ENCODE measurements at places on chromosomes 1 and 21. TPM values are rescaled to one million over a fixed set of nuclear protein-coding genes. Genes with fewer than 3 reads are reported as not detected.
A peak's percentile ranks its signal among the peaks of the same experiment; 100 is the strongest.

The ZNF691 gene
- 10.8 TPM for total RNA-seq

The LORICRIN gene
- total RNA-seq, result not detected

The GPR37L1 gene
- not detected for total RNA-seq

The ITGB2 gene
- 439 TPM for total RNA-seq

The IFI44L gene
- total RNA-seq, result 358 TPM

The AGRN gene
- total RNA-seq, result 8.3 TPM

The ADGRL2 gene
- total RNA-seq, result not detected

The BRDT gene
- total RNA-seq, result not detected

The ZZZ3 gene
- total RNA-seq, result 34.2 TPM

The TRIM45 gene
- total RNA-seq, result 0.33 TPM

The AMY1B gene
- total RNA-seq, result not detected

The PTPRF gene
- 0.37 TPM for total RNA-seq

The CACNA1E gene
- total RNA-seq, result not detected

The BRINP3 gene
- not detected for total RNA-seq

The NMNAT2 gene
- total RNA-seq, result not detected

The PLA2G2D gene
- not detected for total RNA-seq

DNA sequence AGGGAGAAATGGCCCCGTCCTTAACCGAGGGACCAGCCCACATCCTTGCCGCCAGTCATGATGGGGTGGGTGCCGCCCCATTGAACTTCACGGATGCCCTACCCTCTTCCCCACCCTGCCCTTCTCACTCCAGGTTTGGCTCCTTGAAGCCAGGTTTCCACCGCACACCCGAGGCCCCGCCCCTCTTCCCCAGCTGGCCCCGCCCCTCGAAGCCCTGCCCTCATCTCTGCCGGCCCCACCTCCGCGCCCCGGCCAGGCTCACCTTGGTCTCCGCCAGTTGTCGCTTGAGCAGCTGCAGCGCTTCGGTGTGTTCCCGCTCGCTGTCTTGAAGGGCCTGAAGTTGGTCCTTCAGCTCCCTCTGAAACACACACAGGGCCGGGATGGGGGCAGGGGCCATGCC is 16.6 kb downstream of the TRIM62 start:
- no peaks in the 10 kb centered on the region for H3K27me3 ChIP-seq
- H3K4me1 ChIP-seq, result no peaks in the 10 kb centered on the region
- H3K27ac ChIP-seq, result no peak overlapping the region
- H3K36me3 ChIP-seq, result peaks cover 8% of the 10 kb centered on the region
- no peak overlapping the region for H3K4me3 ChIP-seq

- no peak for DNase-seq
- H3K27me3 ChIP-seq, result peaks cover 17% of the 10 kb centered on the region
- no peak overlapping the region for H3K4me3 ChIP-seq
- H3K36me3 ChIP-seq, result no peaks in the 10 kb centered on the region
- H3K4me1 ChIP-seq, result no peaks in the 10 kb centered on the region
These were observed 9.6 kb upstream of the SPRR2F start for GRCh38 chr1:153122831-153123421.

DNA sequence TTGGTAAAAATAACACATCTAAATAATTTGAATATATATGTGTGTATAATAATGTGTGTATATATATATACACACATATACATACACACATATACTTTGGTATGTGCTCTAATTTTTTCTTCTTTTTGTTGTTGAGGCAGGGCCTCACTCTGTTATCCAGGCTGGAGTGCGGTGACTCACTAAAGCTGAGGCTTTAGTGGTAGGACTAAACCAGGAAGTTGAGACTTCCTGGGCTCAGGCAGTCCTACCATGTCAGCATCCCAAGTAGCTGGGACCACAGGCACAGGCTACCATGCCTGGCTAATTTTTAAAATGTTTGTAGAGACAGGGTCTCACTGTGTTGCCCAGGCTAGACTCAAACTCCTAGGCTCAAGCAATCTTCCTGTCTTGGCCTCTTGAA is 46.7 kb upstream of the CXADR start:
- no peak for DNase-seq
- H3K36me3 ChIP-seq, result no peaks in the 10 kb centered on the region
- H3K4me1 ChIP-seq, result no peaks in the 10 kb centered on the region
- H3K27me3 ChIP-seq, result no peaks in the 10 kb centered on the region
- no peak overlapping the region for H3K27ac ChIP-seq
- H3K4me3 ChIP-seq, result no peak overlapping the region

- no peak for DNase-seq
- H3K4me1 ChIP-seq, result peaks cover 7% of the 10 kb centered on the region
- H3K4me3 ChIP-seq, result no peak overlapping the region
- no peaks in the 10 kb centered on the region for H3K27me3 ChIP-seq
- H3K36me3 ChIP-seq, result peaks cover 41% of the 10 kb centered on the region
These were observed 67.4 kb upstream of the ZNF326 start for GRCh38 chr1:89927478-89927877.

DNA sequence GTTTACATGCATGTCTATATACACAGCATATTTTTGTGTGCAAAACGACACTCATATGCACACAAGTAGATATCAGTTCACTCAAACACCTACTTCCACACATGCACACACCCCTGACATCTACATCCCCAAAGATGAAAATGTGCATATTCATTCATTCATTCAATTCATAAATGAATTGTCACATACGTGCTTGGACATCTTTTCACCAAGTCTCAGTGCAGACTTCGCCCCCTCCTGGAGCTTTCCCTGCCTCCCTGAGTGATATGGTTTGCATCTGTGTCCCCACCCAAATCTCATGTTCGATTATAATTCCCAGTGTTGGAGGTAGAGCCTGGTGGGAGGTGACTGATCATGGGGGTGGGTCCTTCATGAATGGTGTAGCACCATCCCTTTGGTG is 53.1 kb downstream of the CAMK2N1 start:
- no peak overlapping the region for H3K27ac ChIP-seq
- DNase-seq, result no peak
- H3K4me3 ChIP-seq, result no peak overlapping the region
- H3K36me3 ChIP-seq, result no peaks in the 10 kb centered on the region
- H3K27me3 ChIP-seq, result peaks cover 15% of the 10 kb centered on the region
- no peaks in the 10 kb centered on the region for H3K4me1 ChIP-seq

GRCh38 chr1:17851056-17851455 is 95.9 kb downstream of the ACTL8 start:
- no peak overlapping the region for H3K27ac ChIP-seq
- no peaks in the 10 kb centered on the region for H3K27me3 ChIP-seq
- no peaks in the 10 kb centered on the region for H3K4me1 ChIP-seq
- DNase-seq, result no peak

DNA sequence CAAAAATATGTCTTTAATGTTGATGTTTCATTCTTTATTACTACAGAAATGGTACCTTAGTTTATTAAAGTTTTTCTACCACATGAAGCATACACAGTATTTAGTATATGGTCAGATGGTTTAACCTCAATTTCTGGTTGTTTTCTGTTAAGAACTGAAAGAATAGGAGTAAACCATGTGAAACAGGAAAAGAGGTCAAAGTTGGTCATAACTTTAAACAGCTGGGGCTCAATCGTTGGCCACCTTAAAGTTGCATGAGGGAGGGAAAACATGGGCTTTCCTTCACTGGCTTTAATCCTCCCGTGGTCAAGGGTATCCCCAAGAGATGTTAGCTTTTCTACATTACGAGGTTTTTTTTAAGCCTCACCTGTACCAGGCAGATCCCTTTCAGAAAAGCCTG is 483.3 kb upstream of the ADAMTS5 start:
- H3K4me3 ChIP-seq, result no peak overlapping the region
- H3K4me1 ChIP-seq, result no peaks in the 10 kb centered on the region
- no peak for DNase-seq
- H3K27ac ChIP-seq, result no peak overlapping the region
- no peaks in the 10 kb centered on the region for H3K36me3 ChIP-seq
- no peaks in the 10 kb centered on the region for H3K27me3 ChIP-seq

GRCh38 chr1:19690342-19690741 is 25.7 kb downstream of the HTR6 start:
- H3K4me3 ChIP-seq, result no peak overlapping the region
- peaks cover 41% of the 10 kb centered on the region for H3K36me3 ChIP-seq
- DNase-seq, result no peak
- H3K27me3 ChIP-seq, result no peaks in the 10 kb centered on the region
- H3K27ac ChIP-seq, result no peak overlapping the region
- H3K4me1 ChIP-seq, result peaks cover 24% of the 10 kb centered on the region

- H3K4me3 ChIP-seq, result peak overlapping the region; percentile 61
- no peak overlapping the region for H3K27ac ChIP-seq
- H3K36me3 ChIP-seq, result no peaks in the 10 kb centered on the region
- H3K4me1 ChIP-seq, result peaks cover 17% of the 10 kb centered on the region
These were observed 178.0 kb downstream of the CAMTA1 start for GRCh38 chr1:6962996-6963911.

- peaks cover 11% of the 10 kb centered on the region for H3K4me1 ChIP-seq
- DNase-seq, result no peak
- no peak overlapping the region for H3K27ac ChIP-seq
- H3K36me3 ChIP-seq, result peaks cover 54% of the 10 kb centered on the region
- no peaks in the 10 kb centered on the region for H3K27me3 ChIP-seq
These were observed 11.4 kb downstream of the HP1BP3 start for GRCh38 chr1:20775700-20776099.

GRCh38 chr1:202953392-202953791 is 4.7 kb downstream of the ADIPOR1 start:
- peaks cover 18% of the 10 kb centered on the region for H3K36me3 ChIP-seq
- no peak for DNase-seq
- H3K27me3 ChIP-seq, result no peaks in the 10 kb centered on the region
- H3K4me1 ChIP-seq, result peaks cover 60% of the 10 kb centered on the region
- H3K4me3 ChIP-seq, result no peak overlapping the region
- no peak overlapping the region for H3K27ac ChIP-seq

GRCh38 chr1:184810735-184811343 is 56.2 kb upstream of the EDEM3 start:
- no peaks in the 10 kb centered on the region for H3K4me1 ChIP-seq
- no peak overlapping the region for H3K4me3 ChIP-seq
- no peak overlapping the region for H3K27ac ChIP-seq
- DNase-seq, result no peak

DNA sequence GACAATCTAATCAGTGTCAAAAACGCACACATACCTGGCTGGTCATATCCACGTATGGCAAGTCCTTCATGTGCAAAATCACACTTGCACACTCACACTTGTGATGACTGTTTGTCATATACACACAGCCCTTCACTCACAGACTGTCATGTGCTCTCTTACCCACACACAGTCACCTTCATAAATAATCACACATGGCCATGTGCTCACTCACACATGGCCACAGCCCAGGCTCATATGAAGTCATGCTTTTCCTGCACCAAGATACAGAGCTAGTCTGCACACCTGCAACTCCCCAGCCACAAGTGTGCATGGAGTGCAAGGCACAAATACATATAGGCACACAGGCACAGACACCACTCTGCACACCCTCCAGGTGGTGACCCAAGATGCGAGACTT is 45.4 kb upstream of the FOXO6 start:
- no peak overlapping the region for H3K27ac ChIP-seq
- H3K4me1 ChIP-seq, result no peaks in the 10 kb centered on the region
- H3K36me3 ChIP-seq, result no peaks in the 10 kb centered on the region

- no peak for DNase-seq
- H3K27ac ChIP-seq, result no peak overlapping the region
- H3K27me3 ChIP-seq, result no peaks in the 10 kb centered on the region
- no peaks in the 10 kb centered on the region for H3K36me3 ChIP-seq
- H3K4me3 ChIP-seq, result no peak overlapping the region
These were observed 23.9 kb upstream of the CLDN17 start for GRCh38 chr21:30190554-30190953.

GRCh38 chr1:197180252-197180878 is 33.9 kb upstream of the ASPM start:
- H3K36me3 ChIP-seq, result peaks cover 29% of the 10 kb centered on the region
- DNase-seq, result no peak
- no peak overlapping the region for H3K4me3 ChIP-seq
- H3K27me3 ChIP-seq, result no peaks in the 10 kb centered on the region
- H3K27ac ChIP-seq, result no peak overlapping the region

DNA sequence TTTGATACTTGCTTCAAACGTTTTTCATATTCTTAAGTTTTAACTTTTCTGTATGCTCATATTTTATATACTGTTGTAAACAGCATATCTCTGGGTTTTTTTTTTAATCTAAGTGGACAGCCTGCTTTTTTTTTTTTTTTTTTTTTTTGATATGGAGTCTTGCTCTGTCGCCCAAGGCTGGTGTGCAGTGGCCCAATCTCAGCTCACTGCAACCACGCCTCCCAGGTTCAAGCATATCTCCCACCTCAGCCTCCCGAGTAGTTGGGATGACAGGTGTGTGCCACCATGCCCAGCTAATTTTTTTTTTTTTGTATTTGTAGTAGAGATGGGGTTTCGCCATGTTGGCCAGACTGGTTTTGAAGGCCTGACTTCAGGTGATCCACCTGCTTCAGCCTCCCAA is 1.2 kb downstream of the TBCE start:
- H3K27me3 ChIP-seq, result no peaks in the 10 kb centered on the region
- no peak for DNase-seq
- H3K4me3 ChIP-seq, result peak overlapping the region; percentile 99
- peaks cover 29% of the 10 kb centered on the region for H3K4me1 ChIP-seq
- H3K36me3 ChIP-seq, result no peaks in the 10 kb centered on the region

DNA sequence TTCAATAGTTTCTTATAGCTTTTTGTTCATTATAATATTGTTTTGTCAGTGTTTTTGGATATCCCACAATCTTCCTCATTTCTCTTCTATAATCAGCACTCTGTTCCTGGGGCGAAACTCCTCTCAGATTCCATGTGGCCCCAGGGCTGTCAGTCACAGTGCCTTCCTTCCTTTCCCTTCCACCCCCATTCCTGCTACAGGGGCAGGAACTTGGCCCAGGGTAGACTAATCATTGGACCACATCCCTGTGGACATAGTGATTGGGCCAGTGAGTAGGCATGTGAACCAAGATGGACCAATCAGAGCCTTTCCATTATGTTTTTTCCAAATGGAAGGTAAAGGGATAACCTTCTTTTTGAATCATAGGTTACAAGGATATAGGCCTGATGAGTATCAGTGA is 78.3 kb downstream of the PGM1 start:
- DNase-seq, result no peak

- no peaks in the 10 kb centered on the region for H3K36me3 ChIP-seq
- no peaks in the 10 kb centered on the region for H3K4me1 ChIP-seq
- H3K27ac ChIP-seq, result no peak overlapping the region
These were observed 69.8 kb upstream of the TRABD2B start for GRCh38 chr1:48066936-48067335.

DNA sequence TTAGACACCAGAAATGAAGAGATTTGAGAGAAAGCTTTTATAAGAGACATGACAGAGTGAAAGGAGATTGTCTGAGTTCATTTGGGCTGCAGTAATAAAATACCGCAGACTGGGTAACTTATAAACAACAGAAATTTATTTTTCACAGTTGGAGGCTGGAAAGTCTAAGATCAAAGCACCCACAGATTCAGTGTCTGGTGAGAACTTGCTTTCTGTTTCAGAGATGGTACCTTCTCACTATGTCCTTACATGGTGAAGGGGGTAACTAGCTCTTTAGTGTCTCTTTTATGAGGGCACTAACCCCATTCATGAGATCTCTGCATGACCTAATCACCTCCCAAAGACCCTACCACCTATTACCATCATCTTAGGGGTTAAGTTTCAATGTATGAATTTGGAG is 30.9 kb upstream of the FCRL4 start:
- H3K36me3 ChIP-seq, result no peaks in the 10 kb centered on the region
- no peak overlapping the region for H3K4me3 ChIP-seq
- no peak for DNase-seq
- H3K27me3 ChIP-seq, result peaks cover 36% of the 10 kb centered on the region
- H3K4me1 ChIP-seq, result peaks cover 9% of the 10 kb centered on the region

GRCh38 chr1:205313563-205314308 is 7.8 kb downstream of the NUAK2 start:
- peaks cover 73% of the 10 kb centered on the region for H3K4me1 ChIP-seq
- H3K27me3 ChIP-seq, result no peaks in the 10 kb centered on the region
- DNase-seq, result peak; percentile 45
- peak overlapping the region; percentile 73 for H3K4me3 ChIP-seq
- peaks cover 51% of the 10 kb centered on the region for H3K36me3 ChIP-seq
